ENCODE measurements at places on chromosomes 13 and 19. TPM values are rescaled to one million over a fixed set of nuclear protein-coding genes. Genes with fewer than 3 reads are reported as not detected.
A peak's percentile ranks its signal among the peaks of the same experiment; 100 is the strongest.

The ZNF382 gene
- total RNA-seq = 8.3 TPM

The NLRP11 gene
- total RNA-seq = 2.4 TPM

The CCL25 gene
- not detected for total RNA-seq

The C19orf18 gene
- total RNA-seq = not detected

DNA sequence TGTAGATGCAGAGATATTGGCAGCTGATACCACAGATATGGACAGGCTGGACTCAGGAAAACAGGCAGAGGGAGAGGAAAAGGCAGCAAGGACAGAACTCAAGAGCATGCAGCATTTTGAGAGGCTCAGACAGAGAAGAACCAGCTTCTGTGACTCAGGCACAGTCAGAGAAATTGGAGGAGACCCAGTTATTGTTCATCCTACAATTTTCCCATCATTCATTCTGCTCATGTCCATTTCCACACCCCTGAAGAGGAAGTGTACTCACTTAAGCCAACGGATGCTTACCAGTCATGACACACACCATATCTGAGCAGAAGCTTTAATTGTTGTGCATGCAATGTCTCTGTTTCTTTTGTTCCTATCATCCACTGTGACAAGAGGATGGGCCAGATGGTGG, 359.8 kb upstream of the HTR2A start:
- peak; percentile 72 for DNase-seq

GRCh38 chr13:106752584-106753170, 184.7 kb upstream of the ARGLU1 start:
- DNase-seq = no peak

GRCh38 chr13:103523858-103524257, 457.6 kb upstream of the SLC10A2 start:
- DNase-seq = no peak

- DNase-seq = no peak
These were observed 93.4 kb upstream of the SLITRK1 start for GRCh38 chr13:83975655-83976165.

All from M059J (cell line).